ENCODE measurements at places on chromosomes 4 and X. TPM values are rescaled to one million over a fixed set of nuclear protein-coding genes. Genes with fewer than 3 reads are reported as not detected.

DNA sequence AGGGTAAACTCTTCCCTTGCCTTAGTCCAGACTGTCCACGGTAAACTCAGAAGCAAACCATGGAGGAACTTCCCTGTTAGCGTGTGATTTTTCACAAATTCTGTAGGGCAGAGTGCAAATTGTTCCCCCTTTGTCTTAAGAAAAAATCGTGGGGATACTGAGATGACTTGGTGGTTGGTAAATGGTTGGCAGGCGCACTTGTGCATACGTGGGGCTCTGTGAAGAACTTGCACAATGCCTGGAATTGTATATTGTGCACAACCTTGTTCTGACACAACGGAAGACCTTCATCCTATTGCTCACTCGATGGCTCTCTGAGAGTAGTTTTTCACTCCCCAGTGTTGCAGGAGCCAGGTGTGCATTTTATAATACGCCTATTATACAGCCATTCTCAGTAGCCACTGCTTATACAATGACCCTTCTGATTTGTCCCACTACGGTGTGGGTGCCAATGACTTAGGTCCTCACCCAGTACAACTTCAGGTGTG, 150.0 kb downstream of the SPRY1 start:
- H3K36me3 ChIP-seq = no peaks in the 10 kb centered on the region
- H3K27me3 ChIP-seq = no peaks in the 10 kb centered on the region
- H3K27ac ChIP-seq = peak overlapping the region; percentile 83
- no peak for DNase-seq
- H3K4me1 ChIP-seq = peaks cover 27% of the 10 kb centered on the region

GRCh38 chr4:154010371-154010770, 221.5 kb upstream of the SFRP2 start:
- peaks cover 13% of the 10 kb centered on the region for H3K4me1 ChIP-seq
- H3K27ac ChIP-seq = peak overlapping the region; percentile 73
- DNase-seq = no peak

- DNase-seq = no peak
- no peaks in the 10 kb centered on the region for H3K4me1 ChIP-seq
- H3K27me3 ChIP-seq = no peaks in the 10 kb centered on the region
- no peak overlapping the region for H3K4me3 ChIP-seq
- no peak overlapping the region for H3K27ac ChIP-seq
Measured at GRCh38 chrX:56782352-56782751, 53.3 kb downstream of the NBDY start.

Gene ABLIM2
- 16.9 TPM for total RNA-seq

DNA sequence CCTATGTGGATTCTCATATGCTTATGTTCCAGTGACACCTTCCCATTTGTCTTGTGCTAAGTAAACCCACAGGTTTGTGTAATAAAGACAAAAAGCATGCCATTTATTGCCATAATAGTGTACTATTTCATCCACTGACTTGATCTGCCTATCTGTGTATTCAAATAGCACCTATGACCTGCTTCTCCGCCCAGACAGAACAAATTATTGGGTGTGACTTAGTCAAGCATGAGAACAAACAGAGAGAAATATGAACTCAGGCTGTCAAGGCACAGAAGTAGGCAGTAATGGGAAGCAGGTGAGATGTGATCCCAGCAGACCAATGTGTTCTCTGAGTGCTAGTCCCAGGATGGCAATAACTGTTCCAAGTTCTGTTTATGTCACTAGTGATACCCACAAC, 25.4 kb downstream of the ELOVL6 start:
- no peak overlapping the region for H3K4me3 ChIP-seq
- peaks cover 2% of the 10 kb centered on the region for H3K36me3 ChIP-seq
- no peak for DNase-seq

Gene GLRB
- total RNA-seq = 4.3 TPM

- no peaks in the 10 kb centered on the region for H3K27me3 ChIP-seq
- H3K36me3 ChIP-seq = no peaks in the 10 kb centered on the region
- H3K27ac ChIP-seq = no peak overlapping the region
- no peak overlapping the region for H3K4me3 ChIP-seq
Measured at GRCh38 chr4:98648602-98649001, 9.8 kb downstream of the TSPAN5 start.

- H3K27me3 ChIP-seq = no peaks in the 10 kb centered on the region
- peaks cover 25% of the 10 kb centered on the region for H3K4me1 ChIP-seq
- DNase-seq = peak; percentile 93
- peaks cover 4% of the 10 kb centered on the region for H3K36me3 ChIP-seq
- H3K4me3 ChIP-seq = peak within 1 kb of the TSS; percentile 99
Measured at GRCh38 chr4:141220691-141221659, at the start of gene ZNF330. ZNF330 (plus strand) TSS chr4:141220895; CDS start chr4:141222372, 1,477 bp downstream.

Gene NLGN3
- total RNA-seq = 0.64 TPM

DNA sequence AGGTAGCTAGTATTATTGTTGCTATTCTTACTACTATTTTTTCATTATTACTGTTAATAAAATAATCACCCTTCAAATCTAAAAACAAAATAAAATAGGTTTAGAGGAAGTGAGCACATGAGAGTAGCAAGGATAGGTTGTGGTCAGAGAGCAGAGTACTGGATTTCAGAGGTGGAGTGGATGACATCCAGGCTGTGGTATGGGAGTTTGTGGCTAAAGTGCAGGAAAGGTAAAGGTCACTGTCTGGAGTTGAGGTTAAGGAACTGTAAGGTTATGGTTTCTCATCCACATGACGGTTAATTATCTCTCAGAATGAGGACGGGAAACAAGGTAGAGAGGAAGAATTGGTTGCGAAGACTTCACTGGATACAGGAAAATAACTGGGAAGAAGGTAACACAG, 27.7 kb downstream of the STEEP1 start:
- no peak overlapping the region for H3K4me3 ChIP-seq
- H3K27me3 ChIP-seq = no peaks in the 10 kb centered on the region
- H3K36me3 ChIP-seq = peaks cover 3% of the 10 kb centered on the region
- no peak for DNase-seq

- H3K36me3 ChIP-seq = no peaks in the 10 kb centered on the region
- peaks cover 7% of the 10 kb centered on the region for H3K4me1 ChIP-seq
- H3K27me3 ChIP-seq = no peaks in the 10 kb centered on the region
- H3K27ac ChIP-seq = no peak overlapping the region
- no peak for DNase-seq
Measured at GRCh38 chr4:174714393-174715211, 114.4 kb downstream of the GLRA3 start.

Gene NCAPG
- total RNA-seq = 10.7 TPM

DNA sequence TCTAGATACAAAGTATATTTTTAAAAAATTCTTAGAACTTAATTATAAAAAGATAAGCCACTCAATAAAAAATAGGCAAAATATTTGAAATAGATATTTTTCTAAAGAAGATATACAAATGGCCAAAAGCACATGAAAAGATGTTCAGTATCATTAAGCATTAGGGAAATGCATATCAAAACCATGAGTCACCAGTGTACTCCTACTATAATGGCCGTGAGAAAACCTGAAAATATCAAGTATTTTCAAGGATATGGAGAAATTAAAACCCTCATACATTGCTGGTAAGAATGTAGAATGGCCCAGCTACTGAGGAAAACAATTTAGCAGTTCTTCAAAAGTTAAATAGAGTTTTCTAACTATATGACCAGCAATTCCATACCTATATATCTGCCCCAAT, 337.9 kb downstream of the CAMK2D start:
- DNase-seq = no peak
- H3K36me3 ChIP-seq = no peaks in the 10 kb centered on the region
- H3K4me1 ChIP-seq = no peaks in the 10 kb centered on the region
- H3K27ac ChIP-seq = no peak overlapping the region

DNA sequence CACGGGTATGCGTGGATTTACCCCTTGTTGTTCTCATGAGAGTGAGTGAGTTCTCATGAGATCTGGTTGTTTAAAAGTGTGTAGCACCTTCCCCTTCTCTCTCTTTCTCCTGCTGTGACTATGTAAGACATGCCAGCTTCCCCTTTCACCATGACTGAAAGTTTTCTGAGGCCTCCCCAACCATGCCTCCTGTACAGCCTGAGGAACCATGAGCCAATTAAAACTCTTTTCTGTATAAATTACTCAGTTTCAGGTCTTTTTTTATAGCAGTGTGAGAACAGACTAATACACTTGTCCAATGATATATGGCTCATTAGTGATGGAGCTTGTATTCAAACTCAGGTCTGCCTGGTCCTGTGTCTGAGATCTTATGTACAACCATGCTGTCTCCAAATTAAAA, 28.5 kb upstream of the RTL3 start:
- no peaks in the 10 kb centered on the region for H3K36me3 ChIP-seq
- no peak for DNase-seq
- H3K4me3 ChIP-seq = no peak overlapping the region

Gene MAP9
- total RNA-seq = 2.4 TPM

DNA sequence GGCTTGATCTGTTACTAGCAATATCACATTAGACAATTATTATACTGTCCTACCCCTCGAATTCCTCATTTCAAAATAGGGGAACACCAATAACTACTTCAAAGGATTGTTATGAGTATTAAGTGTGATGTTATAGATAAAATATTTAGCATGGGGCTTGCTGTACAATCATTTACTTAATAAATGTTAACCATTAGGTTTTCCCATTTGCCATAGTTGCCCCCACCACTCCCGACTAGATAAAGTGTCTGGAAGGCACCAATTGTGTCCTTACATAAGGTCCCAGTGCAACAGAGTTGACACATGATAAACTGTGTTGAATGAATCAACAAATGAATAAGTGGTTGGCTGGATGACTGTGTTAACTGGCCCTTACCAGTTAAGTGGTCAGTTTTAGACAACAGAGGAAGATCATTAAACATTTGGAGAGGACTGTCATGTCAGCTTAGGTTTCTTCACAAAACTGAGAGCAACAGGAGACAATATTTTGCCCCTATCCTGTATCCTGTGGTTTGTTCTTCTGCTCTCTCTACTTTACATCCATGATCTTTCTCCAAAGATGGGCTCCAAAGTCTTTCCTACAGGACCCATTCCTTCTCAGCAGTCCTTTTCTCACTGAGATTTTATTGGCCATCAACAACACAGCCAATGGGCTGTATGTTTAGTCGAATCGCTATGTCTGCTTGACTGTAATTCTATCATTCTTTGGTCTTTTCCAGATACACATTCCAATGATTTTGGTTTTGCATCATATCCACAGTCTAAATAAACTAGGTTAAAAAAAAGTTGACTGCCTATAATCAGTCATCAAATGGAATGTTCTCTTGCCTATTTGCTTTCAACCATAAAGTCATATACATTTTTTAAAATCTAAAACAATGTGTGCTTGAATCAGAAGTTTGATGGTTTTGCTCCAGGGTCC, 74.4 kb downstream of the RNF150 start:
- no peak overlapping the region for H3K27ac ChIP-seq
- H3K27me3 ChIP-seq = no peaks in the 10 kb centered on the region
- no peaks in the 10 kb centered on the region for H3K36me3 ChIP-seq
- DNase-seq = no peak
- no peaks in the 10 kb centered on the region for H3K4me1 ChIP-seq

DNA sequence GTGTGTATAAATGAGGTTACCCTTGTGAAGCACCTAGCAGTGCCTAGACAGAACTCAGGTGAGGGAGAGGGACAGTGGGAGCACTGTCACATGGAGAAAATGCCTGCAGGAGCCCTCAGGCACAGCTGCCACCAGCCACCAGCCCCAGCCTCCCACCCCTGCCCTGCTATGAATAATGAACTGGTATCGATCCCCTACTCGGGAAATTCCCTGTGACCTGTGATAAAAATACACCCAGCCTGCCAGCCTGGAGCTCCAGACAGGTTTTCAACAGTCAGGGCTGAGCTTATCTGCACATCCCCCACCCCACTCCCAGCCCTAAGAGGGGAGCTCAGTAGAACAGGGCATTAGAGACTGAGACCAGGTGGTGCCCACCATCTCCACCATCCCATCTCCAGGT, 159.6 kb upstream of the PJA1 start:
- no peak for DNase-seq
- H3K36me3 ChIP-seq = no peaks in the 10 kb centered on the region
- no peaks in the 10 kb centered on the region for H3K4me1 ChIP-seq
- no peak overlapping the region for H3K27ac ChIP-seq
- H3K4me3 ChIP-seq = no peak overlapping the region

GRCh38 chrX:139446832-139447231, 83.7 kb upstream of the F9 start:
- no peaks in the 10 kb centered on the region for H3K4me1 ChIP-seq

GRCh38 chr4:34636623-34637022, 1607.7 kb downstream of the ARAP2 start:
- no peaks in the 10 kb centered on the region for H3K36me3 ChIP-seq
- H3K27me3 ChIP-seq = no peaks in the 10 kb centered on the region
- no peak overlapping the region for H3K4me3 ChIP-seq
- DNase-seq = no peak

- no peaks in the 10 kb centered on the region for H3K4me1 ChIP-seq
- H3K27ac ChIP-seq = no peak overlapping the region
- H3K4me3 ChIP-seq = no peak overlapping the region
- no peak for DNase-seq
Measured at GRCh38 chr4:93617606-93618005, 210.9 kb upstream of the ATOH1 start.

GRCh38 chr4:5812506-5813229, 80.2 kb downstream of the CRMP1 start:
- H3K27me3 ChIP-seq = no peaks in the 10 kb centered on the region
- H3K4me1 ChIP-seq = no peaks in the 10 kb centered on the region
- no peak overlapping the region for H3K4me3 ChIP-seq

Gene CPE
- total RNA-seq = 28.6 TPM

GRCh38 chrX:72202792-72203401, 21.3 kb downstream of the PIN4 start:
- no peaks in the 10 kb centered on the region for H3K27me3 ChIP-seq
- H3K27ac ChIP-seq = no peak overlapping the region
- H3K4me3 ChIP-seq = no peak overlapping the region
- H3K4me1 ChIP-seq = no peaks in the 10 kb centered on the region

Gene FAM13A
- 62.0 TPM for total RNA-seq

- no peaks in the 10 kb centered on the region for H3K36me3 ChIP-seq
- no peak for DNase-seq
Measured at GRCh38 chr4:67030636-67031035, 514.7 kb downstream of the CENPC start.

DNA sequence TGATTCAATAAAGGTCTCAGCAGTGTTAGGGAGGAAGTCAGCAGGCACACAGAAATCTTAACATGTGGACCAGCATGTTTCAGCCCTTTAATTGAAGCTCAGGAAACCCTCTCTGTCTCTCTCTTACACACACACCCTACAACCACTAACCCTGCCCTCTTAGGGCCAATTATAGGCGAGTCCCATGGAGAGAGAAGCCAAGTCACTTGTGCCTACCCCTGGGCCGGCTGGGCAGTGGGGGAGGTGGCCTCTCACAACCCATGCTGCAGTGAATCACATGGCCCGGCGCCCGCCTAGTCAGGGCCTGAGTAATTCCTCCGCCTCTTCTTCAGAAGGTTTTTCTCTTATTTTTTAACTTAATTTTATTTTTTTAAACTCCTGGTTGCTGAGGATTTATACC, 3.7 kb downstream of the FGD1 start:
- H3K4me1 ChIP-seq = peaks cover 7% of the 10 kb centered on the region
- no peak for DNase-seq
- H3K36me3 ChIP-seq = no peaks in the 10 kb centered on the region
- H3K27ac ChIP-seq = no peak overlapping the region
- no peak overlapping the region for H3K4me3 ChIP-seq

Gene MAMLD1
- 4.0 TPM for total RNA-seq

DNA sequence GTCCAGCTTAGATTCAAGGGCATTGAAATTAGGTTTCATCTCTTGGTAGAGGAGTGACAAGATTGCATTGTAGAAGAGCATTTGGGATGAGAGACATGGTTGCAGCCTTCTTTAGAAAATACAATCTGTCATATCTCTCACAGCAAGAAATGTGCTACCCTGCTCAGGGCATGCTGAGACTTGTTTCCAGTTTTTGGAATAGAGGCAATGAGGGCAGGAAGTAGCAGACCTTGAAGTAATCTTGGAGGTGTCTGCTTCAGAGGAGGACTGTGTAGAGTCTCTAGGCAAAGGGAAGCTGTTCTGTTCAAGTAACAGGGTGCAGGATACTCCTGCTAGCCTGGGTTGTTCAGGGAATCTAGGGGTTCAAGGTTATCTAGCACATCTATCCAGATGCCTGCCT, 116.1 kb upstream of the ZNF827 start:
- no peaks in the 10 kb centered on the region for H3K4me1 ChIP-seq
- H3K27me3 ChIP-seq = no peaks in the 10 kb centered on the region
- DNase-seq = no peak
- H3K4me3 ChIP-seq = no peak overlapping the region

All from suprapubic skin (tissue), 4 donors.